ENCODE measurements at places on chromosomes 16 and 17. TPM values are rescaled to one million over a fixed set of nuclear protein-coding genes. Genes with fewer than 3 reads are reported as not detected.
A peak's percentile ranks its signal among the peaks of the same experiment; 100 is the strongest.

The MYH1 gene
- not detected for total RNA-seq

The CCDC144A gene
- total RNA-seq = not detected

The G6PC1 gene
- not detected for total RNA-seq

The LRRC36 gene
- total RNA-seq = not detected

The CES5A gene
- not detected for total RNA-seq

The TBC1D3 gene
- total RNA-seq = 0.20 TPM

The PCYT2 gene
- total RNA-seq = 27.6 TPM

The EPN3 gene
- total RNA-seq = not detected

The OVCA2 gene
- 54.9 TPM for total RNA-seq

The MSLN gene
- total RNA-seq = not detected

The FHOD1 gene
- 65.1 TPM for total RNA-seq

The NR1D1 gene
- 1.8 TPM for total RNA-seq

The CAMTA2 gene
- total RNA-seq = 14.3 TPM

The KRTAP4-5 gene
- total RNA-seq = not detected

The AXIN2 gene
- total RNA-seq = 1.8 TPM

The TPSB2 gene
- not detected for total RNA-seq

DNA sequence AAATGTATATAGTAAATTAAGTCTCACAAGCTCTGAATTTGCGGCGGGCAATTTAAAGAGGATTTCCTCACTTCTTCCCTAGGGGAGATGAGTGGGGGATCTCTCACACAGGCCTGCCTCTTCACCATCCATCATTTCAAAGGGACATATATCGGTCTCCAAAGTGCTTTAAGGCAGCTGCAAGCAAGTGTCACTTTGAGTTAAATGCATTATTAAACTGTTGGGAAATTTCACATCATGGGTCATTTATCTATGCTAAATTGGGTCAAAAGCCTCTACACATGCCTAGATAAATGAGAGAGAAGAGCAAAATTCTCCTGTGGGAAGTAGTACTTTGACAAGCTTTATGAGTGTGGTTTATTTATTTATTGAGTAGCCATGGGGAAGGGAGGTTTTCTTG lies 1106.1 kb upstream of the GOT2 start:
- DNase-seq = no peak

- no peak for DNase-seq
These were observed 43.4 kb downstream of the TAOK1 start for GRCh38 chr17:29433541-29433940.

GRCh38 chr16:26129997-26130396 lies 438.2 kb downstream of the HS3ST4 start:
- DNase-seq = no peak

DNA sequence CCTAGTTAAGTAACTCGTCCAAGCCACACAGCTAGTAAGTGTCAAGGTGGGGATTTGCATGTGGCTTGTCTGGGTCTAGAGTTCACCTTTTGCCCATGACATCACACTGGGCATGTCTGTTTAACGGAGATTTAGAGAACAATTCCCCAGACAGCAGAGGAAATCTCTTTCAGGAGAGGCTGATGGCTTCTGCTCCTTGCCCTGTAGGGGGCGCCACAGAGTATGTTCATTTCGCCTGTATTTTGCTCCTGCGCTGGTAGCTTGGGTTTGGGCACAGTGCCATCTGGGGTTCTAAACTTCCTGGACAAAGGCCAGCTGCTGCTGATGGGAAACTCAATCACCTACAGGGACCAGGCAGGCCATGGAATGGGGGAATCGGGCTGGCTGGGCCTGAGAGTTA lies 20.4 kb downstream of the OTOA start:
- DNase-seq = no peak

DNA sequence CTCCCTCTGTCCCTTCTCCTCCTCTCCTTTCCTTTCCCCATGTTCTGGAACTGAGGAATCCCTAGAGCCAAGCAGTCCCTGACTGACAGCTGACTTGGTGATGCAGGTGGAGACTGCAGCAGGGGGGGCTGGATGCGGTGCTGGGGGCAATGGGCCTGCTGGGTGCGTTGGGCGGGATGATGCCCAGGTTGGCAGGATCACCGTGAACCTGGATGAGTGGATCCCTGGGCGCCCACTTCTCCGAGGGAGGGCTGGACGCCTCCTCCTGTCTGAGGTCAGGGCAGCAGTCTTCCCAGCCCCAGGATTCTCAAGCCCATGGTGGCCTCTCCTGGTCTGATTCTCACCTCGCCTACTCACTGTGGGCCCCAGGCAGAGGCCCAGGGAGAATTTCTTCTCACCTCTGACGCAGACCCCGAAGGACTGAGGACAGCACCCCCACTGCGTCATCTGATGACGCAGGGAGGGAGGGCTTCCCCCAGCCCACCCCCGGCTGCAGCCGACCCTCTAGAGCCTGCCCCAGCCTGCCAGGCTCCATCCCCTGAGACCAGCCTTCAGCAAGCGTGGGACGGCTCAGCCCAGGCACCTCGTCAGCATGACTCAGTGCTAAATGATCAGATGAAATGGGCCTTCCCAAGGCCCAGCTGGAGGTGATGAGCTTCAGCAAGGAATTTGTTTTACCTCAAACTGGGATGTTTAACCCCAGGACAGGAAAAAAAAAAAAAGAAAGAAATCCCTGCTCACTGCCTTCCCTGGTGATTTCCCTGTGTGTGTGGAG lies 188.0 kb upstream of the TNRC6C start:
- DNase-seq = peak; percentile 57

DNA sequence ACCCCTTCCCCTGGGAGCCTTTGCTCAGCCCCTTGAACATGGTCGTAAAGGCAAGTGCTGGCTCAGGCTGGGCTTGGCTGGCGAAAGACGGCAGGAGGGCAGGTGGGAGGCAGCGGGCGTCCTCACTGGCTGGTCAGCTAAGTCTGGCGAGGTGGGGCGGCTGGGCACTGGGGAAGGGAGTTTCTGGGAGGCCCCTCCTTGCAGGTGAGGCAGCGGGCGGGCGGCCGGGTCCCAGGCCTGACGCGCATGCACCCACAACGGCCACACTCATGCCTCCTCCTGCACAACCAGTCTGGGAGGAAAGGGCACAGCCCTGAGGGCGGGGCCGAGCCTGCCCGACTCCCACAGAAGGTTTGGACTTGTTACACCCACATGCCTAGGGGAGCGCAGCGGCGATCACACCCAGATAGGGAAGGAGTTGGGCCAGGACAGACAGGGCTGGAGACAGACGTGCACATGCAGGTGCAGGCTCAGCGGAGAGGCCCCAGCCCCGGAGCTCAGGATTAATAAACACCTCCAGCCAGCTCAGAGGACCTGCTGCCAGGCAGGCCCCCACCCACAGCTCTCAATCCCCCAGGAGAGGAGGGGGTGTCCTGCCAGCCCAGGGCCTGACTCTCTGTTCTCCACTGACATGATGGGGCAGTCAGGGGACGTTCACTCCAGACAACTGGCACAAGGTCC lies at the start of gene EVPL:
Gene EVPL, minus strand, starts transcription at position 148 of the 681 bp plus-strand sequence. Its CDS starts 108 bp downstream, at position 40.
- DNase-seq = no peak

DNA sequence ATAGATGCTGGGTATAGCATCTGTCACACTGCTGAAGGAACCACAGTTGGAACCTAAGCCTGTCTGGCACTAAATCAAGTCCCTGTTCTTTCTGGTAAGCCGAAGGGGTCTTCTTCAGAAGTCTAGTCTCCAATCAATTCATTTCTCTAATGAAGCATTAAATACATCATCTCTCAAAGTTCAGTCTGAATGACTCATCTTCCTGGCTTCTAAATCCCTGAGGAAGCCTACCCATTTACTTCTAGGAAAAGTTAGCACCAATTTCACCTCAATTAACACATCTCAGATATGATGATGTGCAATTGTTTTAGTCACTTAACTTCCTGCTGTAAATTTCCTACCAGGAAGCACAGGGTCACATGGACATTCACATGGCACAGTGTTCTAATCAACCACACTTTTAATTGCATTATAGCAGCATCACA lies 49.9 kb downstream of the TEX14 start:
- peak; percentile 40 for DNase-seq

GRCh38 chr16:81932668-81933067 lies 78.6 kb downstream of the SDR42E1 start:
- DNase-seq = no peak

- DNase-seq = no peak
These were observed 6.9 kb downstream of the DEXI start for GRCh38 chr16:10935226-10935915.

DNA sequence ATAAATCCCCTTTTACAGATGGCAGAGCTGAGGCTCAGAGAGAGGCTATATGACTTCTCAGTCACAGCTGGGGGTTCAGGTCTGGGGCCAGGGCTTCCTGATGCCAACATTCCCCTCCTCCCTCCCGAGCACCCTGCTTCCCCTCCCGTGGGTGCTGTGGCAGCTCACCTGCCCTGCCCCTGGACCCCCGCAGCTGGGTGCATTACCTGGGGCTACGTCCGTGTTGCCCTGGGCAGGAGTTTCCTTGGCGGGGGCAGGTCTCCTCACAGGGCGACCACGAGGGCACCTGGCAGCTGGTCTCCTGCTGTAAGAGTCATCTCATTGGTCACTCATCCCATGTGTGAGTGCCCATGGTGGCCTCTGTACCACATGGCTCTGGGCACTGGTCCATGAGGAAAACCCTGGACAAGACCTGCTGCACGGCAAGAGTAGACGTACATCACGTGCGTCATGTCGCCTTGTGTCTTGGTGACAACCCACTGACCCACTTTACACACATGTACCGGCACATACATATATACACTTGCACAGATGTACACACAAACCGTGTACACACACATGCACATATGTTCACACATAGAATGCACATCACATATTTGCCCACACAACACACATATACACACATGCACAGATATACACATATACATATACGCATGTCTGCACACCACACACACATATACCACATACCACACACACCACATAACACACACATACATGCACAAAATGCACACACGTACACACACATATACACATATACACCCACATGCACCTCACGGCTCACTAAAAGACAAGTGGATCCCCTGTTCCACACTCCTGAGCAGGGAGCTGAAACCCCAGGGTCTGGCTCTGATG lies 134.0 kb downstream of the FOXL1 start:
- no peak for DNase-seq

DNA sequence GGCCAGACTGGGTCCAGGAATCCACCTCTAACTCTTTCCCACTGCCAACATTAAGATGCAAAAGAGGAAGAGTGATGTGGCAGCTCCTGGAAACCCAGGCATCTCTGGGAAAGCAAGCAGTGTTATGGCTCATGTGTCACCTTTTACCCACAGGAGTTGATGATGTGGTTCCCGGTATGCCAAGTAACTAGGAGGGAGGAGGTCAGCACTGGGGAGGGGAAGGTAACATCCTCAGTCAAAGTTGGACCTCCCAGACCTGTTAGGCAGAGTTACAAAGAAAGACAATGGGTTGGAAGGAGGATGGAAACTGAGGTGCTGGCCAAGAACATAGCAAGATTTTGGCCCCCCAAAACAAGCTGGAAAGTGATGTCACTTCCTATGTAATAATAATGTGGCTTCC lies 11.4 kb downstream of the KRABD2 start:
- DNase-seq = peak; percentile 67

GRCh38 chr16:22372882-22373661 lies 1.3 kb downstream of the CDR2 start:
- no peak for DNase-seq

GRCh38 chr17:17937201-17937853 lies 34.9 kb downstream of the TOM1L2 start:
- no peak for DNase-seq

DNA sequence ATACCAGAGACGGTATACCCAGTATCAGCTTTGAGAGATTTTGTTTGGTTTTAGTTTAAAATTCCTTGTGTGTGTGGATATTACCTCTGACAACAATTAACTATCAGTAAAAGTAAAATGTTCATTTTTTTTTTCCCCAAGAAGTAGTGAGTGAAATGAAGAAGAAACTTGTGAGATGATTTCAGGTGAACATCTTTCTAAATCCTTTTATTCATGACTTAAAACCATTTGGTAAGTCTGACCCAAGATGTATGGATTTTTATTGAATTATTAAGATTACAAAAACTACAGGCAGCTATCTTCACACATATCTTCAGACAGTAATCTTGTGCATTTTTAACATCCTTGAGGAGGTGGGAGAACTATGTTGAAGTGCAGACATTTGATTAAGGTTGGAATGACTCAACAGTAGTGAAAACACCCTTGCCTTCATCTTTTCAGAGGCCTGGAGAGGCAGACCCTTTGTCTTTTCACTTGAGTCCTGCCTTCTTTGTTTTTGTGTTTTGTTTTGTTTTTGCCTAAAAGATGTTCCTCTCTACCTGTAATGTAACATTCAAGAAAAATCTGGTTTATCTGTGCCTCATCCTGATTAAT lies 240.3 kb upstream of the TBX2 start:
- DNase-seq = no peak

- DNase-seq = peak; percentile 93
These were observed 21.5 kb upstream of the RFFL start for GRCh38 chr17:35084987-35085386.

GRCh38 chr16:17970816-17971331 lies 365.7 kb downstream of the NPIPA8 start:
- DNase-seq = no peak

DNA sequence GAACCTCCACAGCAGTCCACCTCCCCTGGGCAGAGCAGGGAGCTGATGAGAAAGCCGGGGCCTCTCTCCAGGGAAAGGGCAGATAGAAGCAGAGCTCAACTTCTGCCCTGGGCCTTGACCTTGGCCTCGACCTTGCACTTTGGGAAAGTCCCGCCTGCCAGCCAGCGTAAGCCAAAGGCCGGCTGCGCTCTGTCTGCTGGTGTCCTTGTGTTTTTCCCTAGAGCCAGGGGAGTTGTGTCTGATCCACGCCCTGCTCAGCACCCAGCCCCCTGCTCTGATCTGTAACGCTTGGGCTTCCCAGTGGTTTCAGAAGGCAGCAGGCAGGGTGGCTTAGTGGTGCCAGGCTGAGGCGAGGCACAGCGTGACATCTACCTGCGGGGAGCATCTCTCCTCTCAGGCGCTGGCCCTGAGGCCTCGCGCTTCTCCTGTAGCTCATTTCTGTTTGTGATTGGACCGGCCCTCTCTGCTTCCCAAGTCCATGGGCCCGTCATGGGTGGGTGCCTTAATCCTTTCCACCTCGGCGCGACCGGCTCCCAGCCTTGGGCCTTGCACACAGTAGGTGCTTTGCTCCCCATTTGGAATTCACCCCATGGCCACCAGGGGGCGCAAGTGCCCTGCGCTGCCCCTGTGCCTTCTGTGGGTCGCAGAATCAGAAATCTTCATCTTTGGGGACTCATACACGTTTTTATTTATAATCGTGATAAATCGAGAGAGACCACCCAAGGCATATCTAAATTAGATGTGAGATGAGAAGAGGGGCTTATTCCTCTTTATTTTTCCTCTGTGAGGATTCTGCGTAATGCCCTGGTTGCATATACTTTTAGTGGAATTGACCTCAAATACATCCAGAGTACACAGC lies 24.2 kb downstream of the SGSH start:
- DNase-seq = no peak

GRCh38 chr17:64572682-64573154 lies 65.9 kb downstream of the CEP95 start:
- peak; percentile 37 for DNase-seq

GRCh38 chr17:80353718-80354275 lies 61.2 kb upstream of the ENDOV start:
- DNase-seq = no peak
